Smooth muscle cell of the umbilical artery (primary cell): ENCODE measurements at places on chromosomes 11 and 22. TPM values are rescaled to one million over a fixed set of nuclear protein-coding genes. Genes with fewer than 3 reads are reported as not detected.

The RAG1 gene
- total RNA-seq: 0.30 and 0.74 TPM in 2 replicates

The UBQLNL gene
- total RNA-seq: 0.05 and 0.30 TPM in 2 replicates

The ZP1 gene
- total RNA-seq: 0.60 and 6.8 TPM in 2 replicates

The RIMBP3B gene
- 0.05 TPM in 1 of 2 replicates, not detected in the other for total RNA-seq

The CRYBB2 gene
- total RNA-seq: not detected in 2 replicates

The CYTH4 gene
- total RNA-seq: under 0.01 and 0.14 TPM in 2 replicates

The C11orf68 gene
- 21.1 and 28.4 TPM in 2 replicates for total RNA-seq

The CYB5R2 gene
- 3.7 and 6.8 TPM in 2 replicates for total RNA-seq

The DDX25 gene
- not detected in 2 replicates for total RNA-seq

The MRGPRF gene
- 9.8 and 14.7 TPM in 2 replicates for total RNA-seq

The CNGA4 gene
- 0.09 TPM in 1 of 2 replicates, not detected in the other for total RNA-seq

The LRP4 gene
- 8.6 and 12.5 TPM in 2 replicates for total RNA-seq
